ENCODE measurements at places on chromosomes 2 and 18.
A peak's percentile ranks its signal among the peaks of the same experiment; 100 is the strongest.

- DNase-seq, result peak; percentile 92
Observed at GRCh38 chr2:19140463-19141208, 217.8 kb downstream of the OSR1 start.

- no peak for DNase-seq
Observed at GRCh38 chr2:239829326-239829725, 195.8 kb downstream of the NDUFA10 start.

GRCh38 chr2:25103287-25103871 is 61.5 kb downstream of the EFR3B start:
- peak; percentile 77 for DNase-seq

DNA sequence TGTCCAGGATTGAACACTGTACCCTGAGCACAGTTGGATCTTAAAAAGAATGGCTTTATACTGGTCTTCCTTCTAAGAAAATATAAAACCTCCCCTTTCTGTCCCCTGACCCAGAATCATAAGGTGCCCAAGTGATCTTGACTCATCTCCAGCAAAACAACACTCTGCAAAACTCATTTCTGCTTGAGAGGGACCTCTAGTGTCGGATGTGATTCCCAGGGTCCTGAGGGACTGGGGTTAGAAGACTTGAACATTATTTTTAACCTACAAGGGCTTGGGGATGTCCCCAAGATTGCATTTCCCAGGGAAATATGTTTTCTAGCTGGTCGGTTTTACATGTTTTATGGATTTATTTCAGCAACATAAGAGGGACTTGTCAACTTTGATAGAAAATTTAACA is 1318.5 kb upstream of the CELF4 start:
- DNase-seq, result no peak

GRCh38 chr18:6882401-6882800 is 152.9 kb downstream of the ARHGAP28 start:
- no peak for DNase-seq

DNA sequence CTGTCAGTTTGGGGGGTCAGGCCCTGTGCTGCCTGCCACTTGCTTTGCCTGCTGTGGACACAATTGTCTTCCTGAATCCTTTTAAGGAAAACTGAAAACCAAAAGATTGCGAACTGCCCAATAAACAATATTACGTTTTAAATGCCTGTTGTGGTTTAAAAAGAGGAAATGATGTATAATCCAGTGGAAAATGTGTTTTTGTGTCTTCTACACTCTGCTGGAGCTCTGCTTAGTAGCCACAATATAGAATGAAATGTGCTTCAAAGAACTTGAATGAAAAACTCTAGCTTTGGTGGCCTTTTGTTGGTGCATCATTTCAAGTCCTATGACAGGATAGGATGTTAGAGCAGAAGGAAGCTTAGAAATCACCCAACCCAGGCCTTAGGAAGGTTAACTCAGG is 23.2 kb upstream of the CABYR start:
- no peak for DNase-seq

- peak; percentile 77 for DNase-seq
Observed at GRCh38 chr2:147045113-147045512, 799.7 kb upstream of the ACVR2A start.

DNA sequence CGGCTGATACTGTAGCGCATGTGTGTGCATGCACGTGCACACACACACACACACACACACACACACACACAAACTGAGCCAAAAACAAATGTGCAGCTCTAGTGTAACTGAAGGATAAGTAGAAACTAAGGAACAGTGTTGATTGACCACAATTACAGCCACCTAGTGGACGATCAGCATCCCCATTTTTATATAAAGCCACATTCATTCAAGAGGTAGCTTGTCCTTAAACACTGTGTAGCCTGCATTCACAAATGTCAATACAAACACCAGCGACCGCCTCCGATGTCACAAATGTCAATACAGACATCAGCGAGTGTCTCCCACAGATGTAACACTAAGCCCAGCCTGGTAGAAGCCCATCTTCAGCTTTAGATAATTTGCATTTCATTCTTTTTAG is 167.4 kb downstream of the PTGR3 start:
- DNase-seq, result peak; percentile 39

GRCh38 chr18:46621871-46622270 is 35.1 kb downstream of the LOXHD1 start:
- no peak for DNase-seq

DNA sequence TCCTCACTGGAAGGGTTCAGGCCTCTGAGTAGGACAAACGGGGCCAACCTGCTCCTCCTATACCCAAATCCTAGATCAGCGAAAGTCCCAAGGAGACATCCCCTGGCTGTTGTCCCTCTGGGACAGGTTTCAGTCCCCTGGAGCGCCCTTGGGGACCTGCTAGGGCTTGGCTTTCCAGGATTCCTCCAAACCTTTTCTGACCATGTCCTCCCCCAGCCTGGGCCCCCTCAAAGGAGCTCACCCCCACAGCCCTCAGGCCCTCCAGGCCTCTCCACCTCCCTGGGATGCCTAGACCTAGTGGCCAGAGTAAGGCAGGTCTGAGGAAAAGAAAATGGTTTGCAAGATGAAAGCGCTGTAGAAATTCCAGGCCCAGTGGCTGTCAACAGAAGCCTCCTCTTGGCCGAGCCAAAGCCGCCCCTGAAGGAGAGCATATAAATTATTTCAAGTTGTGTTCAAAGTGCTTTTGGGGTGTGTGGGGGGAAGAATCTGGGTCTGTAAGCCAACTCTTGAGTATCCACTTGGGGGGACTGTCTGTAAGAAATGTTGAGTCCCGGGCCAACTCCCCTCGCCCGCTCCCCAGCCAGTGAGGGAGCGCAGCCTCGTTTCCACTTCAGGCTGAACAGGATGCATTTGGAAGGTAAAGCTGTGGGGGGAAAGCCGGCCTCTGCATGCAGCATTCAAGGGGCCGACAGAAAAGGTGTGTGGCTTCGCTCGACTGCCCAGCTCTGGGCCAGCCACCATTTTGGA is 158.6 kb downstream of the DYSF start:
- no peak for DNase-seq

DNA sequence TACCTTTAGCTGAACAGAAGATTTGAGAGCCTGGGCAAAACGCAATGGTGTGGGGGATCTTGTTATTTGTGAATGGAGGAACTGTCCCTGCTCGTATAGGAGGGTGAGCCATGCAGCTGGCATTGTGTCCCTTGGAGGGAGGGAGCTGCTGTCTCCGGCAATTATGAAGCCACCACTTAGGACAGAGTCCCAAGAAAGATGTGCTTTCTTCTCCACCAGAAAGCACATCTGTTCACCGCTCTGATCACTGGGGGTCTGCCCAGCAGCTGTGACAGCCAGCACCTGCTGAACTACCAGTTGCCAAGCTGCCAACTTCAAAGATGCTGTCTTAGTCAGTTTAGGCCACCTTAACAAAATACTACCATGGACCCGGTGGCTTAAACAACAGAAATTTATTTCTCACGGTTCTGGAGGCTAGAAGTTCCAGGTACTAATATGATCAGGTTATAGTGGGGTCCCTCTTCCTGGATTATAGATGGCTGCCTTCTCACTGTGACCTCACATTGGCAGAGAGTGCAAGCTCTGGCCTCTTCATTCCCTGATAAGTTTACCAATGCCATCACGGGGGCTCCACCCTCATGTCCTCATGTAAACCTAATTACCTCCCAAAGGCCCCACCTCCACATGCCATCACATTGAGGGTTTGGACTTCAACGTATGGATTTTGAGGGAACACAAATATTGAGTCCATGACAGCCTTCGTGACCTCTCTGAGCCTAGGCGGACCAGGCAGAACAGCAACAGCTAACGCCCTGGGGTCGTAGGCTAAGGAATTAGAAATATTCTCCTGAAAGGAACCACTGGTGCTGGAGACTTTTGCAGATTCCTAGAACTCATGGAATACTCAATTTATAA is 148.3 kb downstream of the RHBDD1 start:
- DNase-seq, result no peak

- no peak for DNase-seq
Observed at GRCh38 chr18:57444301-57444759, 9.2 kb downstream of the ONECUT2 start.
